ENCODE measurements at places on chromosomes 3 and 15. TPM values are rescaled to one million over a fixed set of nuclear protein-coding genes. Genes with fewer than 3 reads are reported as not detected.

Gene PTH1R
- total RNA-seq = not detected

Gene IQCF5
- not detected for total RNA-seq

Gene KPNA1
- 45.6 TPM for total RNA-seq

Gene TKT
- 316 TPM for total RNA-seq

Gene CD86
- total RNA-seq = not detected

Gene ARL14
- not detected for total RNA-seq

- no peak for DNase-seq
These were observed 229.8 kb upstream of the PLSCR5 start for GRCh38 chr3:146834917-146835316.

- DNase-seq = peak; percentile 19
These were observed 2.3 kb downstream of the SETD5 start for GRCh38 chr3:9399746-9400145.

DNA sequence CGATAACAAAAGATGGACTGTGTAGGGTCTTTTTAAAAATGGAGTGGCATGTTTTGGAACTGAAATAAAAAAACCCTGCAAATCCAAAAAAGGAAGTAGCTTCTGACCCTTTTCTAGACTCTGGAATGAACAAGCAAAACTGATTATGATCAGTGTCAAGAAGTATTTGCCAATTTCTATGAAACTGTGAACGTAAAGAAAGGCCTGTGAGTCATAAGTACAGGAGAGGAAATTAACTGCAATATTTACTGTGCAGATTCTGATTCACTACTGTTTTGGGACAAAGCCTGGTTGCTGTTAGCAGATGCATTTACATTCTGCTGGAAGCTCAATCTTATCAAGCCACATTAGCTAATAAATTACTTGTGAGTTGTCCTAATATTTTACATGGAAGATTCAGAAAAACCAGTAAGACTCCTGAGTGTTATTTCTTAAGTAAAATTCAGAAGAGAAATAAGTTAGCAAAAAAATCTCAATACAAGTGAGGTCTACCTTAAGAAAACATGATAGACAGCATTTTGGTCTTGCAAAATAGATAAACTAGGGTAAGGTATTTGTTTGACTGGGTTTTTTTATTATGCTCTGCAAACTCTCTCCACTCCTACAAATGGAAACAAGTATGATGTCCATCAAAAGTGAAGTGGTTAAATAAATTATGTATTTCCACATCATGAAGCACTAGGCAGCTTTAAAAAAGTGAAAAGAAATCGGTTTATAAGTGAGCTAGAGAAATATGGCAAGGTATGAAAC is 90.2 kb upstream of the LMOD3 start:
- peak; percentile 17 for DNase-seq

DNA sequence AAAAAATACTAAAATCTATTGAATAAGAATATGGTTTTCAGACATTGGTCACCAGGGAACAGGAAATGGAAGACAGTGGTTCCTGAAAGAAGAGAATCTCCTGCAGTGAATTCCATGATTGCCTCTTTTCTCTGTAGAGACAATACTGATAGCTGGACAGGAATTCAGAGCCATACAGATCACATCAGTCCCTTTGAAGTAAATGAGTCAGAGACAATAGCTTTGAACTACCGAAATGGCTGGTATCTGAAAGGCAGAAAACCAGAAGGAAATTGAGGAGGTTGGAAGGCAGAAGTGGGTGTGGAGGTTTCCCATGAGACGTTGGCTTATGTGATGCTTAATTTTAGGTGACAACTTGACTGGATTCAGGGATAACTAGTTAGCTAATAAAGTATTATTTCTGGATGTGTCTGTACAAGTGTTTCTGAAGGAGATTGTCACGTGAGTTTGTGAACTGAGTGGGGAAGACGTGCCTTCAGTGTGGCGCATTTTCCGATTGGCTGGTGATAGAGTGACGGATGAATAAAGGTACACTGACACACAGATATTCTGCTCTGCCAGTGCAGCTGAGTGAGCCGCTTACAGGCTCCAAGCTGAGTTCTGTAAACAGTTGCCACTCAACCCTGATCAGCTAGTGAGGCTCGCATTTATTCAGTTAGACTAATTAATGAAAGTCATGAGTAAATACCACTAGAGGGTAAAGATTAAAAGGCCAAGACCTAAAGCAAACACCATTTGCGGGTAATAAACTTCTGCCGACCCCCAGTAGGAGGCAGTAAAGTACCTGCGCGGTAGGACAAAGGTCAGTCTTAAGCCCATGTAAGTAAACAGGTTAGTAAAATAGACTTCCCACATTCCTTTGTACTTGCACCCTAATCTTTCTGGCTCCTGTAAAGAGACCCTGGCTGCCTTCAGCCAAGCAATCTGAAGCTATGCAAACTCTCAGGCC is 1298.6 kb downstream of the SI start:
- DNase-seq = no peak

GRCh38 chr3:195760345-195761122 is 39.8 kb downstream of the MUC20 start:
- DNase-seq = no peak

- DNase-seq = no peak
These were observed 19.3 kb downstream of the PDIA5 start for GRCh38 chr3:123085932-123086627.

DNA sequence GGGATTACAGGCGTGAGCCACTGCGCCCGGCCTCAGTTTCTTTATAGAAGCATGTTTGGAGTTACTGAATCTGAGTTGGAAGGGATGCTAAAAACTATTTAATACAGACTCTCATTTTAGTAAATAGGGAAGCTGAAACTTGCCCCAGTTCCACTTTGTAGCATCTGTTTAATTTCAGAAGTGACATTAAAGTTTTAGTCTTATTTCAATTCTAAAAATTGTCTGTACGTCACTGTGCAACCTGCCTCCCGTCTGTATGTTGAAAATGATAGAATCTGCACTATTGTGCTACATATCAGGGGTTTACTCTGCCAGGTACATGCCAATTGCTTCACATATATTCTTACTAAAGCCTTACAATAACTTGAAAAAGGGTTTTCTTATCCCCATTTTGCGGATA is 15.3 kb downstream of the CNOT10 start:
- no peak for DNase-seq

DNA sequence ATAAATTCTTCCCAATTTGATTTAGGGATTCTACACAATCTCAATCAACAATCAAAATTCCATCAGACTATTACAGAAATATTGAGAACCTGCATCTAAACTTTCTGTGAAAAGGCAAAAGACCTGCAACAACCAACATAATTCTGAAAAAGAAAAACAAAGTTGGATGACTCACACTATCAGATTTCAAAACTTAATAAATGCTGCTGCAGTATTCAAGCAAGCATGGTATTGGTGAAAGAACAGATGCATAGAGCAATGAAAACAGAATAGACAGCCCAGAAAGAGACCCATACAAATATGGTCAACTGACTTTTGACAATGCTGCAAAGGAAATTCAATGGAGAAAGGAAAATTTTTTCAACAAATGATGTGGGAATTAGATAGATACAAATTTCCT is 477.1 kb upstream of the NR2F2 start:
- no peak for DNase-seq

- DNase-seq = no peak
These were observed 24.7 kb upstream of the DYNC1LI1 start for GRCh38 chr3:32595323-32595722.

DNA sequence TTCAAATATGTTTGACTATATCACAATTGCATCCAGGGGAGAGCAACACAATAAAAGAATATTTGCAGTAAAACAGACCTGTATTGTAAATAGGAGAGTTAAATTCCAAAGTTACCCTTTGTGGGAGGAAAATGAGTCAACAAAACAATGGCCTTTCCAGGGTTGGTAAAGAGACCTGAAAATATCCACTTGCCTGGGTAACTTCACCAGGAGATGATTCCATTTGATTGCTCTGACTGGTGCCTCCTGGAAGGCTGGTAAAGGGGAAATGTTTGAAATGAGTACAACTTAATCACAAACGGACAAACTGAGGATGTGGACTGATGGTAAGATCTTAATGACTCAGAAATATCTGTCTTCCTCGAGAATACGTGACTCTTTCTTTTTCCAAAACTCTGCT is 43.6 kb upstream of the SRGAP3 start:
- no peak for DNase-seq

Measured in activated naive CD4-positive, alpha-beta T cell treated with anti-CD3 and anti-CD28 coated beads for 36 hours (primary cell).